ENCODE measurements at places on chromosomes 7 and 10.

GRCh38 chr7:112970771-112971170, 115.9 kb downstream of the GPR85 start:
- DNase-seq: no peak

GRCh38 chr7:55439627-55440026, 74.5 kb downstream of the LANCL2 start:
- no peak for DNase-seq

- no peak for DNase-seq
Measured at GRCh38 chr10:8095959-8096358, 41.5 kb downstream of the GATA3 start.

DNA sequence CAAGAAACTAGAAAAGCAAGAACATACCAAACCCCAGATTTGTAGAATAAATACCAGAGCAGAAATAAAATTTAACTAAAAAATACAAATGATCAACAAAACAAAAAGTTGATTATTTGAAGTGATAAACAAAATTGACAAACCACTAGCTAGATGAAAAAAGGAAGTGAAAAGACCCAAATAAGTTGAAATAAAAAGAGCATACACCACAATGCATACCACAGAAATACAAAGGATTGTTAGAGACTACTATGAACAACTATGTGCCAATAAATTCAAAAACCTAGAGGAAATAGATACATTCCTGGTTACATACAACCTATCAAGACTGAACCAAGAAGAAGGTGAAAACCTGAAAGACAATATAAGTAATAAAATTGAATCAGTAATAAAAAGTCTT, 333.4 kb downstream of the SH2D4B start:
- no peak for DNase-seq

DNA sequence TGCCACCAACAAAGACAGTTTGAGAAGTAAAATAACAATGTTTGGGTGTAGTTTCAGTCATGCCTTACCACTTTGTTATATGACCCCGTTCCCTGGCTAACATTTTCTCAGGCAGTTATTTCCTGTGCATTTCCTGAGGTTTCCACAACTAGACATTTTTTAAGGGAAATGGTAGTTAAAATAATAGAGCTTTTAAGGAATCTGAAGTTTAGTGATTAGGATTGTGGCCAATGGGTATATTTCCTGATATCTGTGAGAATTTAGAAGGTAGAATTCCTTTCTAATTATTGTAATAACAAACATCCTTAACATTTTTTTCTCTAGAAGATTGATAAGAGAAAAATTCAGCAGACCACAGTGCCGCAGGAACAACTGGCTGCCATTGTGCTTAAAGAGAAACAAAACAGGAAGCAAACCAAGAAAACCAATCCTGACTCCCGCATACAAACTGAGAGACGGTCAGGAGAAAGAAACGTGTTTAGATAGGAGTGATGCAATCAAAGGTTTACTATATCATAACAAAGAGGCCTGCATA, 193.6 kb downstream of the MBL2 start:
- no peak for DNase-seq

GRCh38 chr10:1153251-1153763, 97.1 kb downstream of the WDR37 start:
- DNase-seq: no peak

- peak; percentile 77 for DNase-seq
Measured at GRCh38 chr7:158811461-158811860, 17.8 kb downstream of the ESYT2 start.
